ENCODE measurements at places on chromosomes 11 and 22. TPM values are rescaled to one million over a fixed set of nuclear protein-coding genes. Genes with fewer than 3 reads are reported as not detected.

- DNase-seq, result no peak
These were observed 724 bp downstream of the ARFIP2 start for GRCh38 chr11:6480299-6480914.

Gene SLC29A2
- 10.9 TPM for polyA plus RNA-seq

Gene MGAT3
- polyA plus RNA-seq, result 15.3 TPM

Gene OR8D4
- polyA plus RNA-seq, result 0.06 TPM
